B cell (primary cell): ENCODE measurements at places on chromosomes 7 and 10. TPM values are rescaled to one million over a fixed set of nuclear protein-coding genes. Genes with fewer than 3 reads are reported as not detected.

- no peaks in the 10 kb centered on the region for H3K27me3 ChIP-seq
- H3K36me3 ChIP-seq = peaks cover 35% of the 10 kb centered on the region
- no peak for DNase-seq
- H3K4me3 ChIP-seq = no peak overlapping the region
- peaks cover 3% of the 10 kb centered on the region for H3K4me1 ChIP-seq
Measured at GRCh38 chr10:89309156-89310055, 7.6 kb downstream of the IFIT2 start.

DNA sequence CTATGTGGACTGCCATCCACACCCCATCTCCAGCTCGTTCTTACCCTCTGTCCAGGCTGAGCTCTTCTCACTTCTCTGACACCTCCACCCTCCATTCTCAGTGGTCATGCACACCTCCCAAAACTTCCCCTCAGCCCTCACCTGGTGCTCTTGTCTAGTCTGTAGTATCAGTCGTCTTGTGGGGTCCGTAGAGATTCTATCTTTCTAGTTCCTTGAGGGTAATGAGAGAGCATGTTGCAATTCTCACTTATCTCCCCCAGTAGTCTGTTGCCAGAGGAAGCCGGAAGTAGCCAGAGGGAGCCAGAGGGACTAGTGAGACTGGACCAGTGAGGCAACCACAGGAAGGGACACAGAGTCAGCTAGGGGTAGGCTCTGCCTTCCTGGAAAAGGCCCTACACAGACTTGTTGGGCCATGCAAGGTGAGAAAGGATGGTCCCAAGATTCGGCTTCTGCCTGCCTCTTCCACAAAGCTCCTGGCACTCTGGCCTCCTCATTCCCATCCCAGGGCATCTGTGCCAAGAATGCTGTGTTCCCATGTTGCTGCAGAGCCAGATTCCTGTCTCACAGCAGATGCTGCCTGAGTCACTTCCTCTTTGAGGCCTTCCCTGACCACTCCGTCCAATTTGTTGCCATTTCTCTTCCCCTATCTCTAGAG is 50.6 kb upstream of the DUSP5 start:
- no peak for DNase-seq
- H3K4me1 ChIP-seq = peaks cover 1% of the 10 kb centered on the region
- no peak overlapping the region for H3K4me3 ChIP-seq
- no peak overlapping the region for H3K27ac ChIP-seq
- H3K27me3 ChIP-seq = no peaks in the 10 kb centered on the region

GRCh38 chr10:2984682-2985081 is 82.7 kb upstream of the PFKP start:
- H3K27ac ChIP-seq = no peak overlapping the region
- no peak for DNase-seq
- peaks cover 14% of the 10 kb centered on the region for H3K27me3 ChIP-seq
- H3K4me1 ChIP-seq = peaks cover 69% of the 10 kb centered on the region

Gene BEND7
- 0.41 TPM in 1 of 2 replicates, not detected in the other for total RNA-seq

DNA sequence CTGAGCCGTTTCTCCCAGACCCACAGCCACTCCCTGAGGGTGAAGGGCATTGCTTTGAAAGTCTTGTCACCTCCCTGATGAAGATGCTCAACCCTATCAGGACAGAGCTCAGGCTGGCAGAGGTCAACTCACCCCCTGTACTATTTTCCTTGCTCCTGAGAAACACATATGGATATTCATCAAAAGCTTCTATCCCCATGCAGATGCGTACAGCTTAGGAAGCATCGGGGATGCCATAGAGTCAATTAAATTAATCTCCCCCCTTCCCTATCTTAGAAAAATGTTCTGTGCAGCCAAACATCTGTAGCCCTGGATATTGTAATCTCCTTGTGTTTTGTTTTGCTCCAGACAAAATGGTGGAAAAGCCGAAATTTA is 67.2 kb downstream of the EMX2 start:
- H3K36me3 ChIP-seq = no peaks in the 10 kb centered on the region
- no peak for DNase-seq
- no peaks in the 10 kb centered on the region for H3K4me1 ChIP-seq
- H3K27me3 ChIP-seq = peaks cover 3% of the 10 kb centered on the region
- no peak overlapping the region for H3K4me3 ChIP-seq
- no peak overlapping the region for H3K27ac ChIP-seq

DNA sequence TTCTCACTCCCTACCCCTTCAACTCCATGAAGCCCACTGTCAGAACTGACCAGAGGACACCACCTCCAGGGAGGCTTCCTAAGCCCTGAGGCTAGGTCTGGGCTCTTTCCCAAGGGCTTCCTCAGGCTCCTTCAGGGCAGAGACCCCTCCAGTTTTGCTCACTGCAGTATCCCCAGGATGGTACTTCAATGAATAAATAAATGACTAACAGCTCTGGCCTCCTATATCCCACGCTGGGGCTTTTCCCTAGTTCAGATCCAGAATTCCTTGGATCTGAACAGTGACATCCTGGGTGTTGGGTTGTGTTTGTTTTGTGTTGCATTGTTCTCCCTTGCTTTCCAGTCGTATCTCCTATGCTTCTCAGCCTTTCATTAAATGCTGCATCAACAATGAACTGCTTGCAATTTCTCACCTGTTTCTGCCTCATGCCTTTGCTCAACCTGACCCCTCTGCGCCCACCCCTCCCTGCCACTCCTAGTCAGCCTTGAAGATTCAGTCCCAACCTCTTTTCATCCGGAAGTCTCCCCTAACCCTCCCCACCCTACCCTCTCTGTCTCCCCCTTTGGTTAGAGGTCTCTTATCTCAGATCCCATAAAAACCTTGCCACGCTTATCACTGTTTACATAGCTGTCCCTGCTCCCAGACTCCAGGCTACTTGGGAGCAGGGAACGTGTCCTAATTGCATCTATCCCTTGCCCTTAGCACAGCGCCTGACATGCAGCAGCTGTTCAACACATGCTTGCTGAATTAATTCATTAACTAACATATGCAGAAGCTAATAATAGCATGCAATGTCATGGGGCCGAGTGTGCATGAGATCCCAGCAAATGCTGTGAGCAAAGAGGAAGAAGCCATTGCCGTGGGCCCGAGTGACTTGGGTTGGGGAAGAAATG is 41.7 kb downstream of the PPP1R3C start:
- H3K27ac ChIP-seq = no peak overlapping the region
- no peaks in the 10 kb centered on the region for H3K27me3 ChIP-seq
- H3K36me3 ChIP-seq = no peaks in the 10 kb centered on the region
- no peak overlapping the region for H3K4me3 ChIP-seq

DNA sequence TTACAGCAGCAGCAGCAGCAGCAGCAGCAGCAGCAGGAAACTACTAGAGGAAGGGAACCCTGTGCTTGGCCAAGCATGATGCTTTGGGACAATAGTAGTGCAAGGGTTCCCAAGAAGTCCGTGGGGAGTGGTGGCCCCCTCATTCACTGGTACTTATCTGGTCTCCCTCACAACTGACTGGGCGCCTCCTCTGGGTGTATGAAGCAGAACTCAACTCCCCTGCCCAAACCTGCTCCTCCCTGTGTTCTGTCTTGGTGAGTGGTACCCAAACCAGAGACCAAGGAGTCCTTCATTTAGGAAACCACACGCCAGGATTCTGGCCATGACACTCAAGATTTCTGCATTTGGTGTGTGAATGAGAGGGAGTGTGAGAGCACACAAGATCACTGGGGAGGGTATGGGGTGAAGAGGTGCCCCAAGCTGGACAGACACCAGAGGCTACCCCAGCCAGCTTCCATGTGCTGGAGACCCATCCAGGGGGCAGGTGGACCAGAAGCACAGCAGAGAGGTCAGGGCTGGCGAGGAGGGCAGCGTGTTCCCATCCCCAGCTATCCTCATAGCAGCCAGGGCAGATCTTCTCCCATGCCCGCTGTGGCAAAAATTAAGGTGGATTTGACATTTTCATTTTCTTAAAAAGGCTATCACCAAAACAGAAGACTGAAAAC is 10.6 kb upstream of the ZNF777 start:
- no peak overlapping the region for H3K27ac ChIP-seq
- no peaks in the 10 kb centered on the region for H3K36me3 ChIP-seq
- H3K4me1 ChIP-seq = no peaks in the 10 kb centered on the region
- DNase-seq = no peak
- H3K27me3 ChIP-seq = no peaks in the 10 kb centered on the region

Gene ABCC2
- 6.1 and 7.0 TPM in 2 replicates for total RNA-seq

DNA sequence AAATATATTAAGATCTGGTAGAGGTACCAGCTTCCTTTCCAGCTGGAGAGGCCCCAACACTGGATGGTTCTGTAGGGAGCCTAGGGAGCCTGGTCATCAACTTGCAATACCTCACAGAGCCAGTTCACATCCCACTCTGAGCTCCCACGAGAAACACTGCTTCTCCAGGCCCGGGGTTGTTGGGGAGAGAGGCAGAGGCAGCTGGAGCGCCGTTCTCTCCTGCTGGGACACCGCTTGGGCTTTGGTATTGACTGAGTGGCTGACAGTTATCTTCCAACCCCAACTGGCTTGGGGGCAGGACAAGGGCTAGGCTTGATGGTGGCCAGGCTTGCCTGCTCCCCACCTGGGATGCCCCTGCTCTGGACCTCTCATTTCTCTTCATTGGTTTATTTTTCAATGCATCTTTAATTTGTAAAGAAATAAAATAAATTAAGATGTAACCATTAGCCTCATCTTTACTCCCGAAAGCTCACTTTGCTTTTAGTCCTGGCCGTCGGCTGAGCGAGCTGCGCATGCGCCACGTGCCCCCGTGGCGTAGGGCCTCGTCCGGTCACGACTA is 10.0 kb upstream of the CHCHD1 start:
- peaks cover 47% of the 10 kb centered on the region for H3K4me1 ChIP-seq
- DNase-seq = no peak
- H3K36me3 ChIP-seq = peaks cover 49% of the 10 kb centered on the region
- no peaks in the 10 kb centered on the region for H3K27me3 ChIP-seq
- peak overlapping the region; percentile 93 for H3K27ac ChIP-seq

DNA sequence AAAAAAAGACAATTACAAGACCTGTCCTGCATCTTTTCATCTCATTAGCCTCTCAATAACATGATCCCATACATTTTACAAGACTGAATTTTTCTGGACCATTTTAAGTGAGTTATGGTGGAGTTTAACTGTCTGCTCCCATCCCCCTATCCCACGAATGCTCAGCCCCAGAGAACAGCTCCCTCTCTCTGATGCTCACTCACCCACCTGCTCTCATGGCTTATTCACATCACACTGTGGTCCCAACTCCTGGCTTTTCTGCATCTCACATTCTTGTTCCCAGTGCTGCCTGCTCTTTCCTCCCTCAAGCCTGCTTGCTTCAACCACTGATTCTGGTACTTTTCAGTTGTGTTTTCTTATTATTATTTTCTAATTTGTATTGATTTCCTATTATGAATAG is 20.4 kb upstream of the CCSER2 start:
- H3K4me3 ChIP-seq = no peak overlapping the region
- no peaks in the 10 kb centered on the region for H3K36me3 ChIP-seq
- DNase-seq = no peak
- H3K27me3 ChIP-seq = peaks cover 2% of the 10 kb centered on the region
- no peak overlapping the region for H3K27ac ChIP-seq
- H3K4me1 ChIP-seq = no peaks in the 10 kb centered on the region

Gene NUDT13
- 4.5 TPM in 2 replicates for total RNA-seq

Gene GPR37
- not detected in 2 replicates for total RNA-seq

Gene SUFU
- 13.3 and 16.7 TPM in 2 replicates for total RNA-seq

DNA sequence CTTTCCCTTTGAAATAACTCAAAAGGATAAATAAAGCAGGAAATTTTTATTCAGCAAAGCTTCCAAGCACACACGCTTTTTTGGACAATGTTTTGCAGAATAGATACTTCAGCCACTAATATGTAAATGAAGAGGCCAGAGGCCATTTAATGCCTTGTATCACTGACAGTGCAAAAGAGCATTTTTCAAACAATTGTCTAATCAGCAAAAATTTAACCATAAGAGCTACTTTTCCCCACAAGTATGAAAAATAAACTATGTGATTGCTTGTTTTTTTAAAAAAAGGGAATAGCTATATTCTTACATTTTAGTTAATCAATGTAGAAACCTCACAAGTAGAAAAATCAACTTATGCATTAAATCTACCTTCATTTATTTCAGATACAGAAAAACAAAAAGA is 99.7 kb downstream of the COL28A1 start:
- no peak for DNase-seq
- no peaks in the 10 kb centered on the region for H3K36me3 ChIP-seq
- no peaks in the 10 kb centered on the region for H3K27me3 ChIP-seq
- no peaks in the 10 kb centered on the region for H3K4me1 ChIP-seq
- no peak overlapping the region for H3K4me3 ChIP-seq

Gene EPHB4
- 3.3 and 3.9 TPM in 2 replicates for total RNA-seq
